ENCODE measurements at places on chromosomes 1 and 21. TPM values are rescaled to one million over a fixed set of nuclear protein-coding genes. Genes with fewer than 3 reads are reported as not detected.

DNA sequence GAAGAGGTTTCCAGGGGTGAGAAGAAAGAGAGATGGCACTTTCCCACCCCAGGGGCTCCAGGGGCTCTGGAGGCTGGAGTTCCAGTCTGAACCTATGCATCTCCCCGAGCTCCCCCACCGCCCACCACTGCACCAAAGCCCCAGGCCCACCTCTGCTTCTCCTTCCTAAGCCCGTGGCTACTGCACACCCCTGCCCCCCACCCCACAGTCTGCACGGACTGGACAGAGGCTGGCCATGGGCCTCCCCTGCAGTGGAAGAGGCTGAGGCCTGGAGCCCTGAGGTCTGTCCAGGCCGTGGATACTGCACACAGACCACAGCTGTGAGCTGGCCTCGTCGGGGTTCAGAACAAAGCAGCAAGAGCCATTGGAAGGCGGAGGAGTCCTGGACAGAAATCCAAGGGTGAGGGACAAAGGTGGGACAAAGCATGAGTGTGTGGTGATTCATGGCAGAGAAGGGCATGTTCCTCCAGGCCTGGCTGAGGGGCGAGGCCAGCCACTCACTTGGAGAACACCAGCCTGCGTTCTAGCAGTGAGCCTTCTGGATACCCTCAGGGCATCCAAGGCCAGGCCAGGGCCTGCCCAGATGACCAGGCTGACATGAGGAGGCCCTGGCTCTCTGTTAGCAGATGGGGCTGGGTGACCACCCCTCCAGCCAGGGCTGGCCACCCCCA lies 244.8 kb upstream of the VAMP3 start:
- DNase-seq: no peak

GRCh38 chr21:42759594-42759927 lies 106.1 kb downstream of the PDE9A start:
- DNase-seq: no peak

GRCh38 chr21:46325073-46325912 lies 1.3 kb downstream of the PCNT start:
- peak; percentile 66 for DNase-seq

GRCh38 chr1:245166471-245166885 lies 11.7 kb downstream of the KIF26B start:
- DNase-seq: no peak

SYPL2 gene
- total RNA-seq: 4.4 TPM

GRCh38 chr1:234486858-234487840 lies 8.2 kb upstream of the TARBP1 start:
- DNase-seq: no peak

DNA sequence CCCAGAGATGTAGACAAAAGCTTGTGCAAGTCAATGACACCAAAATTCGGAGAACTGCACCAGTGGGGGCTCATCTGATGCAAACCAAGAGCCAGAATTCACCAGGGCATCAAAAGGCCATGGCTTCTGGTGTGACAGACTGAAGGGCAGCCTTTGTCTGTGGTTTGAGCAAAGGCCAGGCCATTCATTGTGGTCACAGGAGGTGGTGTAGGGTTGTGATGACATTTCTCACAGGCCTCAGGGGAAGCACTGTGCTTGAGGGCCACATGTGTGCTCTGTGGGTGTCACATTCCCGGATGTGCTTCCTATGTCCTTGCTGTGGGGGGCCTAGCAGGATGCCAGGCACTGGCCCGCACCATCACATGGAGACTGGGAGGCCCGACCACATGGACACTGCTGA lies 22.5 kb upstream of the KCNE1 start:
- no peak for DNase-seq

GRCh38 chr1:116966791-116967190 lies 34.8 kb upstream of the CD101 start:
- DNase-seq: no peak

DNA sequence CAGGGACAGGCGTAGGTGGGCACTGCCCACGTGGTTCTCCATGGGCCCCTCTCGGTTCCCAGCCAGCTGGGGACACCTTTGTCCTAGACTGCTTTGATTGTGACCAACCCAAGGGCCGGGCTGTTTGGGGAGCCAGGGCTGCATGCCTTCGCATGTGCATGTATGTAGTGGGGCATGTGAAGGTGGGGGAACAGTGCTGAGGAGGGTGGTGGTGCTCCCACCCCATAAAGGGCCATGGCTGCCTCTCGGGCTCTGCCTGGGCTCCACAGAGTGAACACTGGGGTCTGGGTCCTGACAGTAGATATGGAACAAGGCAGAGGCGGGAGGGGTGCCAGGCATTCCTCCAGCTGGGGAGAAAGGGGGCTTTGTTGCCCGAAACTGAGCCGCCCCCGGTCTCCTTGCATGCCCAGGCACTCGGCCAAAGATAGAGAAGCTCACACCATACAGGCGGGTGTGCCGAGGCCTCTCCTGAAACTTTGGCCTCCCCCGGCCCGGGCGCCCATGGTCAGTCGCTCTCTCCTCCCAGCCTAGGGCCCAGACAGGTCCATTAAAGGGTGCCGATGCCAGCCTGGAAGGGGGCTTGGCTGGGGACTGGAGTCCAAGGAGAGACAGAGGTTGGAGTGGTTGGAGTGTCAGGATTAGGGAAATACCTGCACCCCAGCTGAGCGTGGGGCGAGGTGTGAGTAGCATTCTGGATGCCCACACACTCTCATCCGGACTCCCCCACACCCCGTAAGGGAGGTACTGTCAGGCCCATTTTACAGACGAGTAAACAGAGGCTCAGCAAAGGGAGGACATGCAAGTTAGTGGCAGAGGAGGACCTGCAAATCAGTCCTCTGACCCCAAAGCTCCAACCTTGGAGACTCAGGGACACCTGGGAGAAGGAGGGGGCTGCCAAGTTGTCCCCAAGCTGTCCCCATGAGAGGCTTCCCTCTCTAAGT lies 41.1 kb downstream of the EPHA2 start:
- no peak for DNase-seq

GRCh38 chr1:115648717-115649691 lies 7.2 kb downstream of the VANGL1 start:
- no peak for DNase-seq

Measured in liver (tissue), 10 donors.